ENCODE measurements at places on chromosomes 13 and 19. TPM values are rescaled to one million over a fixed set of nuclear protein-coding genes. Genes with fewer than 3 reads are reported as not detected.

GRCh38 chr13:20528452-20528851, 2.8 kb upstream of the CRYL1 start:
- no peaks in the 10 kb centered on the region for H3K27me3 ChIP-seq
- H3K4me1 ChIP-seq, result peaks cover 6% of the 10 kb centered on the region
- H3K27ac ChIP-seq, result no peak overlapping the region

- DNase-seq, result no peak
- no peaks in the 10 kb centered on the region for H3K4me1 ChIP-seq
- no peak overlapping the region for H3K4me3 ChIP-seq
These were observed 326.0 kb downstream of the HS6ST3 start for GRCh38 chr13:96415831-96416385.

- H3K4me3 ChIP-seq, result peak within 1 kb of the TSS; percentile 99
- H3K27ac ChIP-seq, result peak within 1 kb of the TSS; percentile 81
- H3K4me1 ChIP-seq, result peaks cover 12% of the 10 kb centered on the region
These were observed at the start of gene MAP1S for GRCh38 chr19:17718947-17719711. MAP1S (plus strand) TSS chr19:17719480; CDS start chr19:17719503, 23 bp downstream.

GRCh38 chr13:84272877-84273562, 390.7 kb upstream of the SLITRK1 start:
- no peak overlapping the region for H3K27ac ChIP-seq
- no peaks in the 10 kb centered on the region for H3K36me3 ChIP-seq
- H3K4me1 ChIP-seq, result no peaks in the 10 kb centered on the region
- DNase-seq, result no peak
- H3K27me3 ChIP-seq, result no peaks in the 10 kb centered on the region
- no peak overlapping the region for H3K4me3 ChIP-seq

DNA sequence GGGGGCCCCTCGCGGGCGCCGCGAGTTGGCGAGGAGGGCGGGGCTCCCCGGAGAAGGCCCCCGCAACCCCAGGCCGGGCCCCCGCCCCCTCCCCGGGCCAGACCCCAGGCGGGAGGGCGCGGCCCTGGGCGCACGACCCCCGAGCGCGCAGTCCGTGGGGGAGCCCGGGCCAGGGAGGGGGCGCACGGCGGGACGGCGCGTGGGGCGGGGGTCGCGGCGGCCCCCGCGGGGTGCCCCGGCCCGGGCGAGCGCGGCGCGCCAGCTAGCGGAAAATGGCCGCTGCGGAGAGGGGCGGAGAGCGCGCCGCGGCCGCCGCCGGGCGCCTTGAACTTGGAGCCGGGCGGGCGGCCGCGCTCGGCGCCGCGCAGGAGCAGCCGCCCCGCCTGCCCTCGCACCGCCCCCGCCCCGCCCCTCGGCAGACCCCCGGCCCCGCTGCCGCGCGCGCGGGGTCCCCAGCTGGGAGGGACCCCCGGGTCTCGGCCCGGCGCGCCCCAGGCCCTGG, 6.4 kb upstream of the NFIC start:
- peaks cover 16% of the 10 kb centered on the region for H3K4me1 ChIP-seq
- no peak for DNase-seq
- H3K4me3 ChIP-seq, result peak overlapping the region; percentile 83
- no peaks in the 10 kb centered on the region for H3K27me3 ChIP-seq
- peak overlapping the region; percentile 96 for H3K27ac ChIP-seq

GRCh38 chr19:31325342-31325741, 23.9 kb downstream of the TSHZ3 start:
- no peaks in the 10 kb centered on the region for H3K4me1 ChIP-seq
- H3K27me3 ChIP-seq, result no peaks in the 10 kb centered on the region
- no peaks in the 10 kb centered on the region for H3K36me3 ChIP-seq
- H3K27ac ChIP-seq, result no peak overlapping the region
- H3K4me3 ChIP-seq, result no peak overlapping the region

- DNase-seq, result no peak
- H3K4me3 ChIP-seq, result no peak overlapping the region
- H3K36me3 ChIP-seq, result no peaks in the 10 kb centered on the region
- H3K27me3 ChIP-seq, result no peaks in the 10 kb centered on the region
- H3K27ac ChIP-seq, result no peak overlapping the region
- peaks cover 3% of the 10 kb centered on the region for H3K4me1 ChIP-seq
These were observed 9.9 kb upstream of the SPART start for GRCh38 chr13:36356058-36356457.

Gene PSG3
- not detected for total RNA-seq

DNA sequence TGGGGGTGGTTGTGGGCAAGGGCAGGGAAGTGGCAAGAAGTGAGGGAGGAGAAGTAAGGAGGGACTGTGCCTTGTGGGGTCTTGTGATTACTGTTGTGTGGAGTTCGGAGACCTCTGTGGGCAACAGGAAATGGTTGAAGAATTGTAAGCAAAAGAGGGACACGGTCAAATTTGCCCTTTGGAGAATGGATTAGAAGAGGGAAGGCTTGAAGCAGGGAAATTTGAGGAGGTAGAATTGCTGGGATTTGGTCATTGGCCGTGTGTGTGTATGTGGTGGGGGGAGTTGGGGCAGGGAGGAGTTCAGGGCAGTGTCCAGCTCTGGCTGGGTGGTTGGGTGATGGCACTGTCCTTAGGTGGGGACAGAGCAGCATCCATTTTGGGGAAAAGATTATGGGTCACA, 3.6 kb downstream of the WASF3 start:
- H3K36me3 ChIP-seq, result no peaks in the 10 kb centered on the region
- no peak for DNase-seq
- no peaks in the 10 kb centered on the region for H3K27me3 ChIP-seq
- H3K4me1 ChIP-seq, result peaks cover 6% of the 10 kb centered on the region
- no peak overlapping the region for H3K4me3 ChIP-seq
- H3K27ac ChIP-seq, result peak overlapping the region; percentile 54

- no peaks in the 10 kb centered on the region for H3K4me1 ChIP-seq
- no peak overlapping the region for H3K27ac ChIP-seq
- no peak for DNase-seq
- no peak overlapping the region for H3K4me3 ChIP-seq
These were observed 22.4 kb downstream of the PDE4A start for GRCh38 chr19:10442698-10443097.

GRCh38 chr13:80654638-80655249, 313.8 kb upstream of the SPRY2 start:
- no peaks in the 10 kb centered on the region for H3K36me3 ChIP-seq
- H3K27me3 ChIP-seq, result no peaks in the 10 kb centered on the region
- H3K27ac ChIP-seq, result no peak overlapping the region
- no peak for DNase-seq
- peak overlapping the region; percentile 37 for H3K4me3 ChIP-seq

GRCh38 chr13:41354416-41354815, 43.3 kb downstream of the NAA16 start:
- H3K27me3 ChIP-seq, result no peaks in the 10 kb centered on the region
- H3K4me3 ChIP-seq, result no peak overlapping the region
- DNase-seq, result no peak
- no peak overlapping the region for H3K27ac ChIP-seq
- no peaks in the 10 kb centered on the region for H3K4me1 ChIP-seq
- H3K36me3 ChIP-seq, result peaks cover 19% of the 10 kb centered on the region

DNA sequence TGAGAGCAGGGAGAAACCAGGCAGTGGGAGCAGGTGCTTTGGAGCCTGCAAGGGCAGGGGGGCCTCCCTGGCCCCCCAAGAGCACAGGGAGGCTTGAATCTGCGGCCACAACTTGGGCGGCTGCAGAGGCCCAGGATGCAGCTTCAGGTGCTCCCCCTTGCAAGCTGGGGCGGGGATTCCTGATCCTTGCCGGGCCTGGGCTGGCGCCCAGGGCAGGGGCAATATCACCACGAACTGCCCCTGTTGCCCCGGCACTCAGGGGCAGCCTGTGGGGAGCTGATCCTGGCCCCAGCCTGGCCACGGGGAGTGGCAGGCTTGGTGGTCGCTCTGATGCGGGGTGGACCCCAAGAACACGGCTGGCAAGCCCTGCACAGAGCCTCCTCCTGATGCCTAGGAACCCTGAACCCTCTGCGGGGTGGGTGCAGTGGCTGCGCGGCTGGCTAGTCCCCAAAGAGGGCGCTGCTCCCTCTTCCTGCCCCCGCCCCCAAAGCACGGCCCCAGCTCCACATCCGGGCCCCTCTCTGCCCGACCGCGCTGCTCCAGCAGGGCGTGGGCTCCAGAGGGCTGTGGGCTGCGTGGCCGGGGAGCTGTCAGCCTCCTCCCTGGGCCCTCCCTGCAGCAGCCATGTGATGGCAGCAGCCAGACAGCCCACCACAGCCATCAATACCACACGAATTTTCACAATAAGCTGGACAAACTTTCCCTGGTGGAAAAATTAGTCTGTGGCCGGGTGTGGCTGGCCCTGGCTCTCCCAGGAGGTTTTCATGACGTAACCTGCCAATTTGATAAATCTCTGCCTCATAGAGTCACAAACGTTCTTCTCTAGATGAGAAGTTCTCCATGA, 21.0 kb downstream of the TNFSF9 start:
- no peak for DNase-seq
- H3K27me3 ChIP-seq, result no peaks in the 10 kb centered on the region
- no peaks in the 10 kb centered on the region for H3K36me3 ChIP-seq
- H3K27ac ChIP-seq, result no peak overlapping the region
- H3K4me3 ChIP-seq, result no peak overlapping the region

DNA sequence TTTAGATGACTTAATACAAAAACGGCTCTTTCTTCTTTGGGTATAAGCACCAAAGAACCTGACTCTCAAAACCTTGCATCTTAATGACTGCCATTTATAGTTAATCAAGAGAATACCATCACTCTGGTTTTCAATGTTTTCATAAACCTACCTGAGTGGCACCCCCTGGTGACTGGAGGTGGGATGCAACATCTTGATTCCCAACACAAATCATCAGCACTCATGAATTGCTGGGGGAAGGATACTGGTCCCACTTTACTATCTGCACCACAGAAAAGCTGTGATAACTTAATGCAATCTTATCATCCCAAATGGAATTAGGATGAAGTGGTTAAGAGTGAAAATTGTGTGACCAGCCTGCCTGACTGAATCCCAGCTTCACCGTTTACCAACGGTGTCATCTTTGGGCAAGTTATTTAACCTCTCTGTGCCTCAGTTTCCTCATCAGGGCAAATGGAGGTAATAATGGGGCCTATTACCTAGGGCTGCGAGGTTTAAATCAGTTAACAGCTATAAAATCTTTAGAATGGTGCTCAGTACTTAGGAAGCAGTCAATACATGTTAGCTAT, 366.4 kb downstream of the KLF12 start:
- peaks cover 3% of the 10 kb centered on the region for H3K4me1 ChIP-seq
- no peak for DNase-seq
- no peaks in the 10 kb centered on the region for H3K27me3 ChIP-seq
- no peaks in the 10 kb centered on the region for H3K36me3 ChIP-seq
- no peak overlapping the region for H3K4me3 ChIP-seq
- H3K27ac ChIP-seq, result peak overlapping the region; percentile 67

GRCh38 chr19:57241176-57241575, 744 bp downstream of the ZNF805 start:
- H3K36me3 ChIP-seq, result peaks cover 22% of the 10 kb centered on the region
- H3K4me3 ChIP-seq, result peak overlapping the region; percentile 84
- DNase-seq, result no peak
- H3K27me3 ChIP-seq, result no peaks in the 10 kb centered on the region
- peaks cover 8% of the 10 kb centered on the region for H3K4me1 ChIP-seq

GRCh38 chr19:2555422-2556220, 79.7 kb downstream of the GADD45B start:
- DNase-seq, result no peak
- peak overlapping the region; percentile 81 for H3K27ac ChIP-seq
- no peaks in the 10 kb centered on the region for H3K36me3 ChIP-seq
- H3K4me1 ChIP-seq, result peaks cover 4% of the 10 kb centered on the region
- no peaks in the 10 kb centered on the region for H3K27me3 ChIP-seq

Gene ZNF497
- not detected for total RNA-seq

Gene GDF15
- total RNA-seq, result 8.5 TPM

- no peaks in the 10 kb centered on the region for H3K27me3 ChIP-seq
- H3K36me3 ChIP-seq, result no peaks in the 10 kb centered on the region
- peak; percentile 70 for DNase-seq
- peaks cover 7% of the 10 kb centered on the region for H3K4me1 ChIP-seq
- H3K27ac ChIP-seq, result peak overlapping the region; percentile 90
These were observed 927 bp upstream of the TSHZ3 start for GRCh38 chr19:31350033-31350692.

DNA sequence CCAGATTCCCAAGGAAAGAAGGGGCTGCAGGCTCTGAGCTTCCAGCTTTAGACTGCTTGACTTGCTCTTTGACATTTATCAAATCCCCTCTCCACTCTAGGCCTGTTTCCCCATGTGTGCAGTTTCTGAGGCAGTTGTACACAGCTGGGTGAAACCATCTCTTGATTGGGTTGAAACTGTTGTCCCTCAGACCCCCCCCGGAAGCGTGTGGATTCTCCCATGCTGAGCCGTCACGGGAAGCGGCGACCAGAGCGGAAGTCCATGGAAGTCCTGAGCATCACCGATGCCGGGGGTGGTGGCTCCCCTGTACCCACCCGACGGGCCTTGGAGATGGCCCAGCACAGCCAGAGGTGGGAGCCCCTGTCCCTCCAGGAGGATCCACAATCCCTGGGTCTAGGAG, 19.7 kb downstream of the BRSK1 start:
- H3K36me3 ChIP-seq, result peaks cover 14% of the 10 kb centered on the region
- H3K4me3 ChIP-seq, result no peak overlapping the region
- no peak for DNase-seq
- no peak overlapping the region for H3K27ac ChIP-seq
- no peaks in the 10 kb centered on the region for H3K27me3 ChIP-seq
- no peaks in the 10 kb centered on the region for H3K4me1 ChIP-seq

Gene DAND5
- not detected for total RNA-seq

DNA sequence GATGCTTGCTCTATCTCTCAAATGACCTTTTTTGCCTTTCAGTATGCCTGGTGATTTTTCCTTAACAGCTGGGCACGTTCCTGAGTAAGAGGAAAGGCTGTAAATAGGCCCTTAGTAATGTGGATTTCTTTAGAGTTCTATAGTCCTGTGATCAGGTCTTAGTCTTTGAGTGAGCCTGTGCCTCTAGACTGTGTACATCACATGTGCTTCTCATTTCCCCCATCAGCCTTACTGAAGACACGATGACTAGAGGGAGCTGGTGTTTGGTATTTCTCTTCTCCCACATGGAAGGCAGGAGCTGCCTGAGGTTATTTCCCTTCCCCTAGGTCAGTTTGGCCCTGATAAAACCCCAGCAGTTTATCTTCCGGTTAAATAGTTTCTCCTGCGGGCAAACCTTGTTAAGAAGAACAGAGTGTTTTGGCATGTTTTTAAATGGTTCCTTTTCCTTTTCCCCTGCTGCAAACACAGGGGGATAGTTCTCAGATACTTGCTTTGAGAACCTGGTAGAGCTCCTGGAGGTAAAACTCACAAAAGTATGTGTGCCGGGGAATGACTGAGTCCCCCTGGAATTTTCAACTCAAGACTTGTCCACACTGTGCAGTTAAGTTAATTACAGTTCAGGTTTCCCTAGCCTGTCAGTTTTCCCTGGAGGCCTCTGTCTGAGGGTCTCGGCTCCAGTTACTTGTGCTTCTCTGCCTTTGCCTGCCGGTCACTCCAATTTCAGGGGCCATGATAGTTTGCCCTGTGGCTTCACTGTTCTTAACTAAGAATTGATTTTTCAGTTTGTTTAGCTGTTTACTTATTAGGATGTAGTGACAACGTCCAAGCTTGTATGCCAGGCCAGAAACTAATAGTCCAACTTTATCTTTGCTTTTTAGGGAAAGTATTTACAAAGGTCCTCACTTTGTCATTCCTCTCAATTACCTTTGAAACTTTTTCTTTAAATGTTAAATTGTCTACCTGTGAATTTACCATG, 94.4 kb downstream of the URI1 start:
- no peaks in the 10 kb centered on the region for H3K27me3 ChIP-seq
- H3K36me3 ChIP-seq, result peaks cover 18% of the 10 kb centered on the region
- no peak overlapping the region for H3K4me3 ChIP-seq
- H3K27ac ChIP-seq, result no peak overlapping the region

Gene NLRP7
- not detected for total RNA-seq
